ENCODE measurements at places on chromosomes 12 and 14.
A peak's percentile ranks its signal among the peaks of the same experiment; 100 is the strongest.

GRCh38 chr14:28121512-28122297 is 644.9 kb upstream of the FOXG1 start:
- DNase-seq, result no peak

- DNase-seq, result no peak
Observed at GRCh38 chr14:37900561-37900960, 305.1 kb downstream of the TTC6 start.

- no peak for DNase-seq
Observed at GRCh38 chr12:54191126-54191525, 2.3 kb upstream of the SMUG1 start.

GRCh38 chr12:64009321-64010068 is 165.0 kb downstream of the SRGAP1 start:
- no peak for DNase-seq

- DNase-seq, result no peak
Observed at GRCh38 chr14:32491416-32492016, 162.4 kb downstream of the AKAP6 start.

DNA sequence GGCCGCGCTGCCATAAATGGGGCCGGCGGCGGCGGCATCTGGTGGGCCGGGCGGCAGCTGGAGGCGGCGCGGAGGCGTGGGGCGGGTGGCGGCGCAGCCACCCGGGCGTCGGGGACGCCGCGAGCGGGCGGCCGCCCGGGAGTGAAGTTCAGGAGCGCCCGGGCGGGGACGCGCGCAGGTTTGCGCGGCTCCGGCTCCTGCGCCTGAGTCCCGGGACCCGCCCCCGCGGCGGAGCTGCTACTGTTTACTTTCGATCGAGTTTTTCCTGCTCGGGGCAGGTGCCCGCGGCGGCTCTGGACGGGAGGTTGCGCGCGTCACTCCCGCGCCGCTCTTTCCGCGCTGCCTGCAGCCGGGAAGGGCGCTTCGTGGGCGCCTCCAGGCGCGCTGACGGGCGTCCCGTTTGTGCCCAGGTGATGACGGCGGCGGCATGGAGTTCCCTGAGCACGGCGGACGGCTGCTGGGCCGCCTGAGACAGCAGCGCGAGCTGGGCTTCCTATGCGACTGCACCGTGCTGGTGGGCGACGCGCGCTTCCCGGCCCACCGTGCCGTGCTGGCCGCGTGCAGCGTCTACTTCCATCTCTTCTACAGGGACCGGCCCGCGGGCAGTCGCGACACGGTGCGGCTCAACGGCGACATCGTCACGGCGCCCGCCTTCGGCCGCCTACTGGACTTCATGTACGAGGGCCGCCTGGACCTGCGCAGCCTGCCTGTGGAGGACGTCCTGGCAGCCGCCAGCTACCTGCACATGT is at the start of gene ZBTB42:
ZBTB42 (plus strand) TSS at position 331 of the 749 bp plus-strand sequence; CDS start at position 428, 97 bp downstream.
- DNase-seq, result peak; percentile 43

GRCh38 chr12:68814490-68815231 is 6.7 kb downstream of the MDM2 start:
- DNase-seq, result no peak

GRCh38 chr12:51866762-51867161 is 18.2 kb upstream of the FIGNL2 start:
- no peak for DNase-seq

GRCh38 chr14:87387806-87388205 is 605.2 kb downstream of the GALC start:
- DNase-seq, result no peak

DNA sequence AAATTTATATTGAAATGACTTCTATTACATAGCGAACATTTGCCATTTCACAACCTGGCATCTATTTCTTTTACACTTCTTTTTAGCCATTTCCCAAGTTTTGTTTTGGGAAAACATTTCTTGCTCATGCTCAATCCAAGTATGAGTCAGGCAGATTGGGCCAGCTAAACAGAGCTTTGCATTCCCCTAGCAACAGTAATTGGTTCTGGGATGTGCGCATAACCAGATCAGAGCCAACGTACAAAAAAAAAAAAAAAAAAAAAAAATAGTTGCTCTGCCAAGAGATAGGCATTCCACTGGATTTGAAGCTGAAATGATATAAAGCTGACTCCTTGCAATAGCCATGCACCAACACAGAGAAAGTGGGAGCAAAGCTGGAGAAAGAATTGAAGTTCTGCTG is 37.5 kb downstream of the PLCZ1 start:
- DNase-seq, result no peak

DNA sequence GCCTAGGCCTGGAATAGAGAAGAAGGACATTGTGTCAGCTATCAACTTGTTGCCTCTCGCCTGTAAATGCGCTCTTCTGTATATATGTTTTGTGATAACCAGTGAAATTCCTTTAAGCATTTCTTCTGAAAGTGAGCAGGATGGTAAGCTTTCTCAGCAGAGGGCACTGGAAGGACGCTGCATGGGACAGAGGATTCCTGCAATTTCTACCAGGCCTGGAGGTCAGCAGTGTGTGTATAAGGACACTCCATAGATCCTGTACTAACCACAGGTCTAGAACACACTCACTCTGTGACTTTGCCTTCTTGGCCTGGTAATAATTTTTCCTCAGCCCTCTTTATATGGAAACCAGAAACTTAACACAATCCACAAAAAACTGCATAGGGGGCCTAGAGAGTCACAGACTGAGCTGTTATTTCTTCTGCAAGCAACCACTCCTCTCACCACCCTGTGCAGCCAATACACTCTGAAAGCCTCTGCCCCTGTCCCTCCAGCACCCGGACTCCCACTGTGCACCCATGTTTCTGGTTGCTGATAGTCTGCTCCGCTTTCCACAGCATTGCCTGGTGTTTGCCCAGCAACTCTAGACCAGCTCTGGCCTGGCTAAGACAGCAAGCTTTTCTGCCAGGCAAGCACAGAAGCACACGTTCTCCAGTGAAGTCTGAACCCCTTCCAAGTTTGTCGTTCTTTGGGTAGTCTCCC is 94.0 kb upstream of the RMST start:
- no peak for DNase-seq

DNA sequence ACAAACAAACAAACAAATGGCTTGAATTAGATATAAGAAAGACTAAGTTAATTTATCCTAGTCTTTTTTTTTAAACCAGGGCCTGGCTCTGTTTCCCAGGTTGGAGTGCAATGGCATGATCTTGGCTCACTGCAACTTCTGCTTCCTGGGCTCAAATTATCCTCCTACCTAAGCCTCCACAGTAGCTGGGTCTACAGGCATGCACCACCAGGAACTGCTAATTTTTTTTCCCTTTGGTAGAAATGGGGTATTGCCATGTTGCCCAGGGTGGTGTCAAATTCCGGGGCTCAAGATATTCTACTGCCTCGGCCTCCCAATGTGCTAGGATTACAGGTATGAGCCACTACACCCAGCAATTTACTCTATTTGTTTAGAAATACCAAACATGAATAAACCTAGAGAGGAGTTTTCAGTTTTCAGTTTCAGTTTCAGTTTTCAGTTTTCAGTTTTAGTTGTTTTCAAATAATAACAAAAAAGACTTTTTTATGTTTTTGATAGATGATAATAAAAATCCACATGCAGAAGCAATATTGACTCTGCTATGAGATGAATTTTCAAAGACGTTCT is 817.0 kb downstream of the FLRT2 start:
- DNase-seq, result no peak

- no peak for DNase-seq
Observed at GRCh38 chr12:79982086-79983062, 47.5 kb upstream of the PPP1R12A start.

DNA sequence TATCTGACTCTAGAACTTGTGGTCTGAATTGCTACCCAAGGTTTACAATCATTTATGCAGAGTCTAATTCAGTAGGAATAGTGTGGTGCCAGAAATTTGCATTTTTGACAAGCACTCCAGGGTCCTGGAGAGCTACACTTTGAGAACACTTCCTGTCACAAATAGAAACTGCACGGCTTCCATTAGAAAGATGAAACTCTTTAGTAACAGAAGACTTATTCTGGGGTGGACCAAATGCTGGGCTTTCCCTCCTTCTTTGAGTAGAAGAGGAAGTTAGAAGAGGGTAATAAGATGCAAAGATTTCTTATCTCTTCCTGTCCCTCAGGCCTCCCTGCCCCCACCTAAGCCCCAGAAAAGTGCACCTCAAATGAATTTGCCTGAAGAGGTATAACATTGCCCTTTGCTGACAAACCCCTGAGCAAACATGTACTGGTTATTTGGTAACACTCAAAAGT is 28.4 kb downstream of the DGLUCY start:
- DNase-seq, result no peak

GRCh38 chr12:64625243-64626077 is 15.2 kb downstream of the RASSF3 start:
- no peak for DNase-seq

DNA sequence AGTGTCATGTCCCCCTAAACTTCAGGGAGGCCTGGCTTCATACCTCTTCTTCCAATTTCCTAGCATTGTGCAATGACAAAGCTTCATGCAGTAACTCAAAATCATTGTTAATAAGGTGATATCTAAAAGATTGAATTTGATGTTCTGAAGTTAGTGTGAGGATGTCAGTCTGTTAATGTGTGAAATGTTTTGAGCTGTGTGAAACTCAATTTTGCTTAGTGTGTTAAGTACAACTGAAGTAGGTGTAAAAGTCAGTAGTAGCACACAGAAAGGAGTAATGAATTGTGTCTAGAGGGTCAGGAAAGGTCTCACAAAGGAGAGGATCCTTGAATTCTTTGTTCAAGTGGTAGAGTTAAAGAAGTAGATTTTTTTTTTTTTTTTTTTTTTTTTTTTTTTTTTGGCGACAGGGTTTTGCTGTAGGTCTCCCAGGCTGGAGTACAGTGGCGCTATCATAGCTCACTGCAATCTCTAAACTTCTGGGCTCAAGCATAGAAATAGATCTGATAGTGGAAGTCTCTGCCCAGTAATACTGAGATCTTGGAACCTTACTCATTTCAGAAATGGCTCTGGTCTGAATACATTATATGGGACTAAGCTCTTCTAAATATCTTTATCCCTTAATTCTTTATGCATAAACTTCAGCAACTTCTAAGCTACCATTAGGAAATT is 63.9 kb downstream of the FUT8 start:
- no peak for DNase-seq

- DNase-seq, result no peak
Observed at GRCh38 chr14:82999802-83000201, 1466.1 kb upstream of the SEL1L start.

DNA sequence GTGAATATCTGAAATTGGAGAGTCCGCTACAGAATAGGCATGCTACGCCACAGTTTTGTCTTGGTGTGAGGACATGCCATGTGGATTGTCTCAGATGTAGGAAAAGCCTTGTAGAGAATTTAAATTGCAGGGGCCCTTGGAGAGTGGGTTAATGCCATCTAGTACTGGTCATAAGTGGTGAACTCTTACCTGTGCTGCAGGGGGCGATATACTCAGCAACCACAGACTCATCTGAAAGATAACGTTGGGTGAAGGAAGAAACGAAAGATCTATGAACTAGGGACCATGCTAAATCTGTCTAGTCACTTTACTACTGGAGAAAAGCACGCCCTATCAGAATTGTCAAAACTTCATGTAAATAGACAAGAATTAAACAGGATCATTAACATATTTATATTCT is 33.7 kb upstream of the A2M start:
- DNase-seq, result no peak

- DNase-seq, result no peak
Observed at GRCh38 chr12:43740511-43741100, 18.0 kb downstream of the PUS7L start.

GRCh38 chr14:75911883-75912282 is 69.9 kb downstream of the TGFB3 start:
- no peak for DNase-seq

- DNase-seq, result no peak
Observed at GRCh38 chr14:102775855-102776760, 1.1 kb upstream of the TRAF3 start.

DNA sequence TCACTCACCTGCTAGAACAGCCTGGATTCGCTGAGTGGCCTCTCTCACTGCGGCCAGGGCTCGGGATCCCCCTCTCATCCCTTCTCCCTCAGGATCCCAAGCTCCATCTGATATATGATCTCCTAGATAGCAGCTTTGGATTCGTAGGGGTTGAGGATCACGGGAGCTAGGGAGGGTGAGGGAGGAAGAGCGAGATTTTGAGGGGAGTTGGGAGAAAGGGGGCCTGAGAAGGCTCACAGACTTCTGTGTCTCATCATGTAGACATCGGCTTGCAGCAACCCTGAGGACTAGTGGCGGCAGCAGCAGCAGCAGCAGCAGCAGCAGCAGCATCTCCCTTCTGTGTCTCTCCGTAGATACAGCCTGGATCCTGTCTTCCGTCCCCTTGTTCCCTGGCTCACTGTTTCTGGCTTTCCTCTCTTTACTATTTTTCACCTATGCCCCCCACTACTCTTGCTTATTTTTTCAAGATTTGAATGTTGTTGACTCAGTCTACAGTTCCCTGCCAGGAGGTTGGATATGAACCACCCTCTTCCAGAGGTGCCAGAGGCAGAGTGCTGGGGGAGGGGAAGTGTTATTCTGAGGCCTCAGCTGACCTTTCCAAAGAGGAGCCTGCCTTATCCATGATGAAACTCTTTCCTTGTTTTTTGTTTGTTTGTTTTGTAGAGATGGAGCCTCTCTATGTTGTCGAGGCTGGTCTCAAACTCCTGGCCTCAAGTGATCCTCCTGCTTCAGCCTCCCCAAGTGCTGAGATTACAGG is at the start of gene CIROP:
CIROP (minus strand) TSS at position 399 of the 757 bp plus-strand sequence; CDS start at position 330, 69 bp downstream.
- no peak for DNase-seq

DNA sequence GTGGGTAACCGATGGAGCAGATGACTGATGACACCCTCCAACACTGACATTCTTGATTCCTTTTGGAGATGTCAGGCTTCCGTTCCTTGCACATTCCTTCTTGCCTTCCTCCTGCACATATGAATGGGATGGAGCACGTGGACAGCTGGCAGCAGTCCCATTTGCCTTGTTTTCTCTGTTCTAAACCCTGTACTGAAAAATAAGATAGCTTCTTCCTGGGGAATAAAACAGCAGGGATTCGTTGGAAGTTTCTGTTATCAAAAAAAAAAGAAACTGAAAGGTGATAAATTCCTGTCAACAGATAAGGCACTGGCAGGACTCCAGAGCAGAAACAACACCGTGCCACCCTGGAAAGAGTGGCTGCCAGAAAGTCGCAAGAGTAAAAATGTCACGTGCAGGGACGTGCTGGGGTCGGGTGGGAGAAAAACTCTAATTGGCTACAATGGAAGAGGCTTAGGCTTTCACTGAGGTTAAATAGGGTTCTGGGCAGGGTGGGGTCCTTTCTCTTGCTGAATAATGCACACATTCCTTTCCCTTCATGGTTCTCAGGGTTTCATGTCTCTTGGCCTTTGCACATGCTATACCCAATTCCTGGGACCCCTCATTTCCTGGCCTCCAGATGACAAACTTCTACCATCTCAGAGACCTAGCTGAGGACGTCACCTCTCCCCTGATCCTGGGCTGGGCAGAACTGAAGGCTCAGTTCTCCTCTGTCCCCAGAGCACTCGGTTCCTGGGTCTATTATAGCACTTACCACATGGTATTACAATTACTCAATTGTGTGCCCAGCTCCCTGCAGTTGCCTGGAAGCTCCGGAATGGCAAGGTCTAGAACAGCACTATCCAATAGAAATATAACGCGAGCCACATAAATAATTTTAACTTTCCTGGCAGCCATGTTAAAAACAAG is 7.0 kb upstream of the NUAK1 start:
- no peak for DNase-seq

GRCh38 chr14:98415766-98416165 is 856.2 kb downstream of the BCL11B start:
- no peak for DNase-seq
